ENCODE measurements at places on chromosomes 1 and 21. TPM values are rescaled to one million over a fixed set of nuclear protein-coding genes. Genes with fewer than 3 reads are reported as not detected.

- no peak for DNase-seq
- no peak overlapping the region for H3K4me3 ChIP-seq
- no peaks in the 10 kb centered on the region for H3K36me3 ChIP-seq
- H3K4me1 ChIP-seq = peaks cover 6% of the 10 kb centered on the region
- peaks cover 2% of the 10 kb centered on the region for H3K27me3 ChIP-seq
Observed at GRCh38 chr1:24866211-24867083, 63.6 kb downstream of the RUNX3 start.

DNA sequence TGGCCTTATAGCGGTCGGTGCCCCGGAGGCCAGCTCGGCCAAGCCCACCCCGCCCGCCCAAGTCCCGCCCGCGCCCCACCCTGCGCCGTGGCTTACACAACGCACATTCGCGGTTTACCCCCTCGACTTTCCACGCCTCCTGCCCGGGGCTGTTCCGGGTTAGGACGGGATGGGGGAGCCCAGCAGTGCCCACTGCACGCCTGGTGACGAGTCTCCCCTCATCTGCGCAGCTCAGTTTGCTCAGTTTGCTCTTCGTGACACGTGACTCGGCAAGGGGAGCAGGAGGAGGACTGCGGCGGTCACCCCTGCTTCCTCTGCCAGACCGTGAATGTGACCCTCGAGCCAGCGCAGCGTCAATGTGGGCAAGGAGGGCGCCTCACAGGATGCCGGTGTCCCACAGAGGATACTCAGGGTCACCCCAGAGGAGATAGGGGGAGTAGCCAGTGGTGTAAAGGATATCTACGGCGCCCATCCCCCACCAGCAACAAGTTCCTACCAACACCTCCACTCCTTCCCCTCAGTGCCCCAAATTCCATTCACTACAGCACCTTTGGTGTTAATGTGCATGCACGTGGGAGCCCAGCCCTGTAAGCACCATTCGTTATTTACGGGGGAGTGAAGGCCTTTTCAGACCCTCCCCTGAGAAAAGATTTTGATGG lies 350 bp upstream of the S100A6 start:
- no peaks in the 10 kb centered on the region for H3K36me3 ChIP-seq
- no peaks in the 10 kb centered on the region for H3K27me3 ChIP-seq
- H3K4me3 ChIP-seq = peak overlapping the region; percentile 87
- peak; percentile 83 for DNase-seq
- peak overlapping the region; percentile 99 for H3K27ac ChIP-seq

DNA sequence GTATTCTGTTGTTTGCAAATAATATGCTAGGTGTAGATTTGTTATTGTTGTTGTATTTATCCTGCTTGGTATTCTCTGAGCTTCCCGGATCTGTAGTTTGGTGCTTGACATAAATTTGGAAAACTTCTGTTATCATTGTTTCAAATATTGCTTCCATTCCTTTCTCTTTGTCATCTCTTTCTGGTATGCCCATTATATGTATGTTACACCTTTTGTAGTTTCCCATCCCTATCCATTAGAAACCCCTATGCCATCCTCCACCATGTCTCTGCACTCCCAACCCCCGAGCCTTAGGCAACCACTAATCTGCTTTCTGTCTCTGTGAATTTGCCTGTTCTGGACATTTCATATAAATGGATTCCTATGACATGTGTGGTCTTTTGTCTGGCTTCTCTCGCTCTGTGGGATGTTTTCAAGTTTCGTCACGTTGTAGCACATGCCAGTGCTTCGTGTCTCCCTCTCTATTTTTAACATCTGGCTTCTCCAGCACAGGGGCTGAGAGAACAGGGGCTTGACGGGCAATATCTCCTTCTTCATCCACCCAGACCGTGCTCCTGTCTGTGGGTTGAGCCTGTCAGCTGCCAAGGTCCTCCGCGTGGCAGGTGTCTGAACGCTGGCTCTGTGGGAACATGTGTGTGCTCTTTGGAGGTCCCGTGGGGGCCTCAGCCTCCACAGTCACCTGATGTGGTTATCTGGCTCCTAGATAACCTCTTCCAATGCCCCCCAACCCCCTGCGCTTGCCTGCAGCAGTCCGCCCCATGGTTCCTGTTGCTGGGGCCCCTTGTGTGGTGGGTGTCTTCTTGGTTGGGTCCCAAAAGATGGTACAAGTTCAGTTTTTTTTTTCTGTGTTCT lies 32.8 kb upstream of the MAN1C1 start:
- no peaks in the 10 kb centered on the region for H3K27me3 ChIP-seq
- H3K4me3 ChIP-seq = no peak overlapping the region
- H3K36me3 ChIP-seq = no peaks in the 10 kb centered on the region
- H3K27ac ChIP-seq = no peak overlapping the region

DNA sequence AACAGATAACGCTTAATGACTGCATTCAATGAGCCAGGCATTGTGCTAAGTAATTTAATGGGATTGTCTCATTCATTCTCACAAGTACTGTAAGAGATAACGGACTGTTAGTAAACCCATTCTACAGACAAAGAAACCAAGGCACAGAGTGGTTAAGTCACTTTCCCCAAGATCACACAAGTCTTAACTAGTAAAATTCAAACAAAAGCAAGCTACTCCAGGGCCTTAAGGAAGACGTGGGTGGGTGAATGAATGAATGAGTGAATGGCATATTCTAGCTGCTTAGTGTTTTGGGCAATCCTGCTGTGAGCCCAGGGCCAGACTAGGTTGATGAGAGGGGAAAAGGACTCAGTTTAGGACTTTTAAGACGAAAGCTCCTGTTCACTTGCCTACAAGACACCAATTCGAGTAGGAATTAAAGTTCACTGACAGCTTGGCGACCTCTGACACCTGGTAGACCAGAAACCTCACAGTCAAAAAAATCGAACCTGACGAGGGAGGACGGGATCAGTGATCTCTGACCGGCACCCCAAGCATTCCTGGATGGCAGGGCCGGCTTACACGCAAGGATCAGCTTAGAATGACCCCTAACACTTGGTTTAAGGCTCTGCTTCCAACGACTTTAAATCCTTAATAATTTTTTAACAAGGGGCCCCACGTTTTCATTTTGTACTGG lies 557 bp downstream of the EMC1 start:
- H3K36me3 ChIP-seq = peaks cover 7% of the 10 kb centered on the region
- H3K4me1 ChIP-seq = no peaks in the 10 kb centered on the region

- H3K27me3 ChIP-seq = peaks cover 91% of the 10 kb centered on the region
- no peaks in the 10 kb centered on the region for H3K36me3 ChIP-seq
- DNase-seq = no peak
- no peak overlapping the region for H3K4me3 ChIP-seq
- H3K27ac ChIP-seq = no peak overlapping the region
Observed at GRCh38 chr1:34165422-34165921, 442 bp upstream of the CSMD2 start.

DNA sequence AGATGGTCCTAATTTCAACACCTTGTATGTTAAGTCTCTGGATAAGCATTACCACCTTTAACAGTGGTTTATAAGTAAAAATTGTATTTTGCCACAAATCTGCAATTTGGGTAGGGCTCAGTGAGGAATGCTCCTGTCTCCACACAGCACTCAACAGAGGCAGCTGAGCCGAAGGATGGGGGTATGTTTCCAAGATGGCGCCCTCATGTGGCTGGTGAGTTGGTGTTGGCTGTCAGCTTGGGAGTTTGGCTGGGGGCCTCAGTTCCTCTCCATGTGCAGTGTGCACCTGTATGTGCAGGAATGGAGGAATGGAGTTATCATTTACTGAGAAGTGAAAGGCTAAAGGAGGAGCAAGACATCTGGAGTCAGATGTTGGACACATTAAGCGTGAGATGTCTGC lies 136.8 kb downstream of the GABPA start:
- no peaks in the 10 kb centered on the region for H3K4me1 ChIP-seq
- no peaks in the 10 kb centered on the region for H3K27me3 ChIP-seq
- no peaks in the 10 kb centered on the region for H3K36me3 ChIP-seq
- DNase-seq = no peak
- no peak overlapping the region for H3K4me3 ChIP-seq
- no peak overlapping the region for H3K27ac ChIP-seq

GRCh38 chr21:34189506-34189905 lies 116.1 kb downstream of the MRPS6 start:
- no peak overlapping the region for H3K4me3 ChIP-seq
- H3K4me1 ChIP-seq = peaks cover 7% of the 10 kb centered on the region
- H3K27ac ChIP-seq = no peak overlapping the region
- H3K36me3 ChIP-seq = no peaks in the 10 kb centered on the region
- H3K27me3 ChIP-seq = no peaks in the 10 kb centered on the region

GRCh38 chr1:198167436-198167934 lies 10.7 kb downstream of the NEK7 start:
- DNase-seq = no peak
- peaks cover 5% of the 10 kb centered on the region for H3K4me1 ChIP-seq
- no peaks in the 10 kb centered on the region for H3K27me3 ChIP-seq
- H3K4me3 ChIP-seq = no peak overlapping the region
- no peaks in the 10 kb centered on the region for H3K36me3 ChIP-seq
- peak overlapping the region; percentile 92 for H3K27ac ChIP-seq

GRCh38 chr1:99661780-99662179 lies 15.9 kb downstream of the PALMD start:
- no peaks in the 10 kb centered on the region for H3K36me3 ChIP-seq
- no peak for DNase-seq
- no peak overlapping the region for H3K27ac ChIP-seq
- no peak overlapping the region for H3K4me3 ChIP-seq

DNA sequence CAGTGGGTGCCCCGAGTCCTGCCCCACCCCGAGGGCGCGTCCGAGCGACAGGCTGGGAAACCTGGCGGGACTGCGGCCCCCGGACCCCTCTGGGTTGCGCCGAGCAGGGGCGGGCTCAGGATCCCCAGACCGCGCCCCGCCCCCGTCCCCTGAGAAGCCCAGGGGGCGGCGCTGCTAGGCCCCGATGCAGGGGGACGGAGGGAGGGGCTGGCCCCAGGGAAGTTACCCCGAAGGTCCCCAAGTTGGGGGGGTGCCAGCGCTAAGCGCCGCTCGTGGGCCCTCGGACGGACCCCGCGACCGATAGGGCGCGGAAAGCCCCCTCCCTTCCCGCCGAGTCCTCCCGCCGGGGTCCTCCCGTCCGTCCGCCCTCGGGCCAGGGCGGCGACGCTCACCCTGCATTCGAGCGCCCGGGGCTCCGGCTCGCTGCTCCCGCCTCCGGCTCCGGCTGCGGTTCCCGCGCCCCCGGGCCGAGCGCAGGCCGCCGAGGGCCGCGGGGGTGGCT lies 414 bp downstream of the GPR153 start:
- no peaks in the 10 kb centered on the region for H3K36me3 ChIP-seq
- H3K4me1 ChIP-seq = no peaks in the 10 kb centered on the region
- no peak overlapping the region for H3K27ac ChIP-seq
- peak; percentile 71 for DNase-seq

- no peaks in the 10 kb centered on the region for H3K36me3 ChIP-seq
- H3K4me1 ChIP-seq = peaks cover 5% of the 10 kb centered on the region
- H3K27ac ChIP-seq = no peak overlapping the region
- no peak for DNase-seq
Observed at GRCh38 chr1:89844860-89845259, 24.0 kb downstream of the LRRC8D start.

GRCh38 chr1:246210756-246211155 lies 296.3 kb downstream of the SMYD3 start:
- H3K27ac ChIP-seq = no peak overlapping the region
- H3K27me3 ChIP-seq = no peaks in the 10 kb centered on the region
- H3K4me1 ChIP-seq = no peaks in the 10 kb centered on the region
- H3K4me3 ChIP-seq = no peak overlapping the region
- H3K36me3 ChIP-seq = peaks cover 1% of the 10 kb centered on the region
- DNase-seq = no peak

DNA sequence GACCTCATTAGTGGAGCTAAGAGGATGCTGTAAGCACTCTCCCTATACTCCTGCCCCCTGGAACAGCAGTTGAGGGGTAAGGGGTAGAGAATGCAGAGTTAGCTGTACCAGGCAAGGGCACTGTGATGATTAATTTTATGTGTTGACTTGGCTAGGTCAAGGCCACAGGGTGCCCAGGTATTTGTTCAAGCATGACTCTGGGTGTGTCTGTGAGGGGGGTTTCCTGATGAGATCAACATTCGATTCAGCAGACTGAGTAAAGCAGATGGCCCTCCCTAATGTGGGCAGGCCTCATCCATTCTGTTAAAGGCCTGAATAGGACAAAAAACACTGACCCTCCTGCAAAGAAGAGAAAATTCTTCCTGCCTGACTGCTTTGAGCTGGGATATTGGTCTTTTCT lies 110.8 kb downstream of the KCND3 start:
- H3K36me3 ChIP-seq = no peaks in the 10 kb centered on the region
- peaks cover 12% of the 10 kb centered on the region for H3K4me1 ChIP-seq
- no peaks in the 10 kb centered on the region for H3K27me3 ChIP-seq
- no peak overlapping the region for H3K4me3 ChIP-seq
- no peak for DNase-seq

GRCh38 chr1:203871114-203871880 lies 9.9 kb downstream of the SNRPE start:
- peak; percentile 66 for DNase-seq
- H3K36me3 ChIP-seq = peaks cover 34% of the 10 kb centered on the region
- H3K4me3 ChIP-seq = no peak overlapping the region
- no peaks in the 10 kb centered on the region for H3K27me3 ChIP-seq

DNA sequence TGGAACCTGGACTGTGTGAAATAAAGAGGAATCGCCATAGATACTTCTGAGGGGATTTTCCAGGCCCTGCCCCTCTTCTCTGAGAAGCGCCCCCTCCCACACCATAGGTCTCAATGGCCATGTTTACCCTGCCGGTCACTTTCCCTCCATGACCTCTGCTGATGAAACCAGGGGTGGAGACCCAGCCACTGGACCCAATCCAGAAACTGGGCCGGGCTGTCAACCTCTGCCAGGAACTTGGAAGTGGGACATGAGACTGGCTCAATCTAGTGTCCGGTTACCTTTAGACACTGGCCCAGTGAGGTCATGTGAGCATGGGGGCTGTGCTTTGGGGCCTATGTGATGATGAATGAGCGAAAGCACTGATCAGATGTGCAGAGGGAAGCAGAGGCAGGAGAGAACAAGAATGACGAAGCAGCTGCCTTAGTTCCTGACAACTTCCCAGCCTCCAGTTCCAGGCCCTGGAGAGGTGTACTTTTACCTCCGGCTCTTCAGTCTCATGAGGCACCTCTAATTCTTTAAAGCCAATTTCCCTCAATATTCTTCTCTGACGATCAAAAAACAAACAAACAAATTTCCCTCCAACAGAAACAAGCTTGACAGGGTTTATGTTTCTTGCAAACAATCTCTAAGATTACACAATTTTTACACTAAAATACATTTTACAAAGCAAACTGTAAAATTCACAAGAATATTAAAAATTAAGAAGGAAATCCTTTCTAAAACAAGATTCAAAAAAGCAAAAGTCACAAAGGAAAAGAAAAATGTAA lies 4.9 kb downstream of the ASAP3 start:
- no peak overlapping the region for H3K4me3 ChIP-seq
- peak overlapping the region; percentile 71 for H3K27ac ChIP-seq
- peaks cover 3% of the 10 kb centered on the region for H3K4me1 ChIP-seq
- DNase-seq = peak; percentile 64
- no peaks in the 10 kb centered on the region for H3K27me3 ChIP-seq

GRCh38 chr1:200139661-200140250 lies 112.2 kb downstream of the NR5A2 start:
- no peaks in the 10 kb centered on the region for H3K4me1 ChIP-seq
- no peak overlapping the region for H3K4me3 ChIP-seq
- H3K27me3 ChIP-seq = no peaks in the 10 kb centered on the region
- no peaks in the 10 kb centered on the region for H3K36me3 ChIP-seq

Gene NGF
- 0.52 TPM for total RNA-seq

Gene TAS1R3
- total RNA-seq = 1.3 TPM

Gene DNM3
- total RNA-seq = 16.3 TPM

Gene FAM163A
- not detected for total RNA-seq

Gene HSPA6
- total RNA-seq = 42.5 TPM

Gene LEMD1
- total RNA-seq = 1.0 TPM

Gene CASQ1
- total RNA-seq = 0.25 TPM

Gene EFNA3
- 1.9 TPM for total RNA-seq

Gene MX2
- 5.9 TPM for total RNA-seq

Measured in lung (tissue), 17 donors.